Activated CD4-positive, alpha-beta T cell treated with anti-CD3 and anti-CD28 coated beads for 4 hours (primary cell): ENCODE measurements at places on chromosomes 4 and X.

GRCh38 chr4:69731847-69732246, 28.6 kb downstream of the SULT1B1 start:
- DNase-seq, result no peak

GRCh38 chrX:75547783-75548182, 24.9 kb upstream of the ZDHHC15 start:
- DNase-seq, result no peak

DNA sequence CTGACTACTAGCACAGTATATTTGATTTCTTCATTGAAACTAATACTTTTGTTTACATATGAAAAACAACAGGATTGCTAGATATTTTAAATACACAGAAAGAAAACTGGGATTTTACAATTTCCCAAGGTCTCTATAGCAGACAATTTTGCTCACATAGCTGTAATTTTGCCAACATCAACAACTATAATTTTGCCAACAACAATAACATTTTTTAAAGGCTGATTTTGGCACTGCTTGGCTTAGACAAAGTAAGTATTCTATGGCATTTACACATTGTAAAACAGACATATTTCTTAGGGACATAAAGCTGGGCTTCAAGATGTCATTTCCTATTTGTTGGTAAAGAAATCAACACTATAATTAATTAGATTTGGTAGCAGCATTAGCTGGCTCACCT, 922.1 kb downstream of the RAB28 start:
- no peak for DNase-seq

DNA sequence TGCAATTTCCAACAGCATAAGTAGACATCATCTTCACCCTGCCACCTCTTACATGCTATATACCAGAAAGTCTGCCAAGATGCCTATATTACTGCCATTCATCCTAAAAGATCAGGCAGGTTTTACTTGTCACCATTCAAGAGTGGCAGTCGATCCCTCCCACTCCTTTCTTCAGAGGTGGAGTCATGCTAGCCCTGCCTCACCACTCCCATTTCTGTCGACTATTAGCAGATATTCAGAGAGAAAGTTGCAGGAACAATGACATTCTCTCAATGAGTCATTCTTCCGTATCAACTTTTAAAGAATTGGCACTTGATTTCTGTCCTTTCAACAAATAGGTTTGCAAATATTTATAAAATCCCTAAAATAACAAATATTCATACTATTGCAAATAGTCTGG, 1060.1 kb downstream of the ADGRL3 start:
- DNase-seq, result no peak

DNA sequence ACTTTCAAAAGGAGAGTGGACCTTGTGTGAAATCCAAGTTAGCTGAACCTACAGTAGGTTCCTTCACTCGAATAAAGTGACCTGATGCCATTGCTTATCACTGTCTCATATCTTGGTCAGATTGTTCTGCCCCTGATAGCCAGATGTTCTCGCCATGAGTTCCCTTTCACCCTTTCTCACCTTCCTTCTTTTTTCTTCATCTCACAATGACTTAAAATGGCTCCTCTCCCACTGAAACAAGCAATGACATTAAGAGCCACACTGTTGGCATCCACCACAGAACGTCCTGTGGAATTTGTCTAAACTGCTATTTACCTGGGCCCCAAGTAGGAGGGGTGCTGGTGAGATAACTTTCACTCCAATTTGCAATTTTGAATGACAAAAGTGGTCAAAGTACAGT, 227.6 kb upstream of the PPP1R2C start:
- no peak for DNase-seq

DNA sequence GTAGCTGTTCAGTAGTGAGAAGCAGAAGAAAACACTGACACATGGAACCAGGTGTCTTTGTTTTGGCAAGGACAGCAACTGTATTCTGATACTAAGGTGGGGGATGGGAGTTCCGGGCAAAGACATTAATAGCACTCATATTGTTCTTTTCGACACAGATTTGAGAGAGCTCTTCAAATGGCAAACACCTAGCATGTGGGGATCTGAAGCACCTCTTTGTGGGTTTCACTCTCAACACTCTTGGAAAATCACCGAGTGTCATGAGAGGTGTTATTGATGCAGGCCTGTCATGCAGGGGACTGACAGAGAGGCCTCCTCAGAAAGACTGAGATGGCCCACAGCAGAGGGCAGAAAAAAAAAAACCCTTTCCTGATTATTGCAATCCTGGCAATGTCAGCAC, 228.4 kb upstream of the VCX start:
- no peak for DNase-seq

DNA sequence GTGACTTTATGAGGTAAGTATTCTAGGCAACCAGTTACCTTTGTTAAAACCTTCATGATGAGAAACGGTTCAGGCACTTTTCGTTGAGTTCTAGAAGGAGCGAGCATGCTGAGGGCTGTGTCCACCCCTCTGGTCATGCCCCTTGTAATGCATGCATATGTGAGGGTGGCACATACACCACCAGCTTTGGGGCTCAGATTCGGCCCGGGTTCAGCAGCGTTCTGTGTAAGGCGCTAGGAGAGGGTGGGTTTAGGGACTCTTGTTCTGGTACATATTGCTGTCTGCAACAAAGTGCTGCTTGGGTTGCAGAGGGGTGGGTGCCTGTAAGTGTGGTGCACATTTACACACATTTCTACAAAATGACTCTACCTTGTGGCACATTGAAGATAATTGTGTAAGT, 54.5 kb downstream of the NOP14 start:
- no peak for DNase-seq

- no peak for DNase-seq
Observed at GRCh38 chr4:46073778-46074177, 50.1 kb downstream of the GABRG1 start.

- DNase-seq, result no peak
Observed at GRCh38 chr4:53714236-53715140, 123.2 kb upstream of the LNX1 start.

DNA sequence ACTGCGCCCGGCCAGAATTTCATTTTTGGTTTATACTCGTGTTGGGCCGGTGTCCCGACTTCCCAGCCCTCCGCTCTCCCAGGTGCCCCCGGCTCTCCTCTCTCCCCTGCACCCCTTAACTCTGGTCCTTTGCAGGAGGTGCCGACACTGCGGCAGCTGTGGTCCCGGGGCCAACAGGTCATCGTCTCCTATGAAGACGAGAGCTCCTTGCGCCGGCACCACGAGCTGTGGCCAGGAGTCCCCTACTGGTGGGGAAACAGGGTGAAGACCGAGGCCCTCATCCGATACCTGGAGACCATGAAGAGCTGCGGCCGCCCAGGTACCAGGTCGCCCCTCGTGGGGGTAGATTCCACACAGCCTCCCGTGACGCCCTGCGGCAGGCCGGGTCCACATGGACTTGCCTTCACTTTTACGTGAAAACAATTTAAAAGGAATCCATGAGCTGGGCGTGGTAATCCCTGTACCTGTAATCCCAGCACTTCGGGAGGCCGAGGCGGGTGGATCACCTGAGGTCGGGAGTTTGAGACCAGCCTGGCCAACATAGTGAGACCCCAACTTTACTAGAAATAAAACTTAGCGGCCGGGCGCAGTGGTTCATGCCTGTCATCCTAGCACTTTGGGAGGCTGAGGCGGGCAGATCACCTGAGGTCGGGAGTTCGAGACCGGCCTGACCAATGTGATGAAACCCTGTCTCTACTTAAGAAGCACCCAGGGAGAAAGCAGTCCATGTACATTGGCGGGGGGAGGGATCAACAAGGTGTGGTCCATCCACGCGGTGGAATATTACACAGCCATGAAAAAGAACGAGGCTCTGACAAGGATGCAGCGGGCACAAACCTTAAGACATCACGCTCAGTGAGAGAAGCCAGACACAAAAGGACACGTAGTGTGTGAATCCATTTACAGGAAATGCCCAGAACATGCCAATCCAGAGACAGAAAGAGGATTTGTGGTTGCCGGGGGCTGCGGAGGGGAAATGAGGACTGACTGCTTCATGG, 12.0 kb downstream of the PLCXD1 start:
- DNase-seq, result no peak

GRCh38 chr4:139912445-139912844, 241.5 kb downstream of the MAML3 start:
- DNase-seq, result no peak

GRCh38 chrX:112735147-112735546, 55.4 kb upstream of the LHFPL1 start:
- DNase-seq, result no peak
